Myocyte (in vitro differentiated cells): ENCODE measurements at places on chromosomes 5 and 9.

DNA sequence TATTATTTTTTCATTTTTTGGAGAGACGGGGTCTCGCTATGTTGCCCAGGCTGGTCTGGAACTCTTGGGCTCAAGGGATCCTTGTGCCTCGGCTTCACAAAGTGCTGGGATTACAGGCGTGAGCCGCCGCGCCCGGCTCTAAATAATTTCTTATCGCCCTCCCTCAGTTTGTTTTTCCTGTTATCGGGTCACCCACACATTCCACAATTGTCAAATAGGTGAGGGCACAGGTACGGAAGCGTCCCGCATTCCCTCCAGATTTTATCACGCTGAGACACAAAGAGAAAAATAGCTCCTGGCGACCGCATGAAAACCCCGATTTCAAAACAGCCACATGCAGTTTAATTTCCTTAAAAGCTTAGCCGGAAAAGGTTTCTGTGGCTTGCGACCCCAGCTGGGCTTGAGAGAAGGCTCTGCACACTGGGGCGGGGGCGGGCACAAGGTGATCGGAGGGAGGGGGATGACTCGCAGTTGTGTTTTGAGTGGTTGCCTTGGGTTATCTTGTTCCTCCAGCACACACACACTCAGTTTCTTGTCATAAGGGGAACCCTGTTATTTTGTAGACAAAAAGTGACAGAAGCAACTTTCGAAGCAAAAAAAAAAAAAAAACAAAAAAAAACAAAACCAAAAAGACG, 717 bp upstream of the IQGAP2 start:
- DNase-seq, result no peak

GRCh38 chr5:72325566-72326305, 5.6 kb downstream of the PTCD2 start:
- DNase-seq, result peak; percentile 69

DNA sequence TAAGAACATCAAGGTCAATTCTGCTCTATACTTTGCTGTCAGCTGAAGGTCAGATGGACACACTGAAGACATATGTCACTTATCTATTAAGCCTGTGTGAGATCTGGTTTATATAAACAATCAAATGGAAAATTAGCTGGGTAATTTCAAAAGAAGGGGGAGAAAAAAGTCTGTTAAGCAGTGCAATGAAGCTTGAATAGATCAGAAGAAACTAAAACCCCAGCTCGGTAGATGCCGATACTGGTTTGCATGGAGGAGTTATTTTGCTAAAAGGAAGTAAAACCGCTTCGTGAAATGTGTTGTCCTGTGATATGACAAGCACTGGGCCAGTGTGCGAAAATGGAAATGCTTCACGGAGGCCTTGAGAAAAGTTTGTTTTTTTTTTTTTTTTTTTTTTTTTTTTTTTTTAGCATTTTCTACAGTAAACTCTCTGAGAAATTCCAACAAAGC, 148.8 kb downstream of the MEF2C start:
- no peak for DNase-seq

GRCh38 chr5:108079753-108080152, 302.1 kb downstream of the FBXL17 start:
- no peak for DNase-seq

DNA sequence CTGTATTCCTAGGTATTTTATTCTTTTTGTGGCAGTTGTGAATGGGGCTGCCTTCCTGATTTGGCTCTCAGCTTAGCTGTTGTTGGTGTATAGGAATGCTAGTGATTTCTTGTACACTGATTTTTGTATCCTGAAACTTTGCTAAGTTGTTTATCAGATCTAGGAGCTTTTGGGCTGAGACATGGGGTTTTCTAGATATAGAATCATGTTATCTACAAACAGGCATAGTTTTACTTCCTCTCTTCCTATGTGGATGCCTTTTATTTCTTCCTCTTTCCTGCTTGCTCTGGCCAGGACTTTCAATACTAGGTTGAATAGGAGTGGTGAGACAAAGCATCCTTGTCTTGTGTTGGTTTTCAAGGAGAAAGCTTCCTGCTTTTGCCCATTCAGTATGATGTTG, 129.9 kb downstream of the DMXL1 start:
- DNase-seq, result no peak

DNA sequence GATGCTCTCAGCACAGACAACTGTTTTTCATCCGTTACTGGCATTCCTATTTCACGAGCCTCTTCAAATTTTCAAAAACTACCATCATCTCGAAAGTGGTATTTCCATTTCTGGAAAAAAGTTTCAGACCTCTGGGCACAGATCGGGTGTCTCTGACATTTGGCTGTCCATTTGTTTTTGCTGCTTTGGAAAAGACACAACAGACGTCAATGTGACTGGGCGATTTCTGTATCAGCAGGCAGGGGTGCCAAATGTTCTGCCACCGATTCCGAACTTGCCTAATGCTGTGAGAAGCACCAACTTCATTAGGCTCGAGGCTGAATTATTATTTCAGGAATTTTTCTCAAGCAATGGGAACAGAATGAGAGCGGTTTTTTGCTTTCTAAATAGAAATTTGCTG, 105.6 kb downstream of the ARSB start:
- DNase-seq, result no peak

DNA sequence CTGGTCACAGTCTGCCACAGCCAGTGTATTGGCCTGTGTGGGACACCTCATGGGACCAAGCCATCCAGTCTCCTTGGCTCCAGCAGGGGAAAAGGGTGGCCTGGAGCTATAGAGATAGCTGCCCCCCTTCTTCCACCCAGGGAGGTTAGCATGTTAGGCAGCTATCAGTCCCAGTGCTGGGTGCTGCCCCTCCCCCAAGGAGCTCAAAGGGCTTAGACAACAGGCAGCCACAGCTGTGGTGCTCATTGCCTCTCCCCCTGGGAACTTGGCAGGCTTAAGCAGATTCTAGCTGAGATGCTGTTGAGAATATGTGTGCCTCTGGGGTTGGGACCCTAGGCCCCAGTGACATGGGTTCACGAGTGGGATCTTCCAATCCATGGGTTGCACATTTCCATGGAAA, 226.0 kb upstream of the PTGER4 start:
- peak; percentile 77 for DNase-seq

GRCh38 chr5:137822158-137822764, 45.4 kb upstream of the MYOT start:
- peak; percentile 65 for DNase-seq

- DNase-seq, result peak; percentile 4
Observed at GRCh38 chr9:117992006-117992405, 287.8 kb downstream of the TLR4 start.

DNA sequence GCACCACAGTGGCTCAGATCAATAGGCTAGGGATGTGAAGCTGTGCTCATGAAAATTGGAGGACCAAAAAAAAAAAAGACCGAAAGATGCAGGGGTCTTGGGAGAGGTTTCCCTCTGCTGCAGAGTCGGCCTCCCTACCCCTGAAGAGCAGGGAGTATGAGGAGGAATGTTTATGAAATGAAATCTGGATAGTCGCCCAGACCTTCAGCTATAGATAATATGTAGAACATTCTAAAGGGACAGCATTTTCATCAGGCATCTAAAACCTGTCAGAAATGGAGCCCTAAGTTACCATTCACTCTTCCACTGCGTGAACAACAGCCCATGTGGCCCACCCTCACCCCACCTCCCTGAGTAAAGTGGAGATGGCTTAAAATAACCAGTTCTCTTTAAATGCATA, 122.9 kb downstream of the TMEM174 start:
- DNase-seq, result no peak

GRCh38 chr5:52988335-52989024, 672 bp upstream of the ITGA2 start:
- no peak for DNase-seq

GRCh38 chr5:170393958-170394357, 4.8 kb upstream of the KCNMB1 start:
- DNase-seq, result no peak

- DNase-seq, result no peak
Observed at GRCh38 chr5:171421331-171422262, 2.1 kb downstream of the FGF18 start.

- no peak for DNase-seq
Observed at GRCh38 chr9:134455537-134455933, 129.3 kb downstream of the RXRA start.

GRCh38 chr9:134939080-134939733, 21.5 kb upstream of the FCN1 start:
- DNase-seq, result no peak

DNA sequence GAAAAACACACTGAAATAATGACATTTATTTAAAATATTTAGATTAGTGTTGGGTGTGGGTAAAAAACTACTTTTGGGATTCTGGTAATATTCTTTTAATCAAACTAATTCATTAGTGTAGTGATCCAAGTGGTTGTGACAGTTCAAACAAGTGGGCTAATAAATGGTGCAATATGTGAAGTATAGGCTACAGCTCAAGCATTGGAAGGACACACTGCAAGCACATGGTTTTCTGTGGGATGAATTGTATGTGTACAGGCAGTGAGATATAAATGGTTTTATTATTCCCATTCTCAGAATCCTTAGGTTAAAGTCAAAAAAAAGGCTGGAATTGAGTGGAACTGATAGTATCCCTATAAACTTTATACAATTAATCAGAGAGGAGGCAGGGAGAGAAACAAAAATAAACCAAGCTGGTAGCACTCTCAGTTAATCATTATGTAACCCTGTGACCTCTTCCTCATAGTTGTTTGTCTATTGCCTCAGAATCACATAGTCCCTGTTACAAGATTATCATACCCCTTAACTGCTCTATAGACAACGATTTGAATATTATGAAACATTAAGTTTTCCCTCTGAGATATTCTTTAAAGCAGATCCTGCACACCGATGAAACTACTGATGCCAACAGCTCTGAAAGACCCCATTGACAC, 1755.4 kb upstream of the ACO1 start:
- no peak for DNase-seq

- DNase-seq, result no peak
Observed at GRCh38 chr9:15101095-15101494, 190.9 kb upstream of the FREM1 start.

GRCh38 chr9:130304116-130304515, 38.6 kb downstream of the HMCN2 start:
- DNase-seq, result no peak

- DNase-seq, result no peak
Observed at GRCh38 chr9:133476036-133476931, 2.6 kb downstream of the SLC2A6 start.

DNA sequence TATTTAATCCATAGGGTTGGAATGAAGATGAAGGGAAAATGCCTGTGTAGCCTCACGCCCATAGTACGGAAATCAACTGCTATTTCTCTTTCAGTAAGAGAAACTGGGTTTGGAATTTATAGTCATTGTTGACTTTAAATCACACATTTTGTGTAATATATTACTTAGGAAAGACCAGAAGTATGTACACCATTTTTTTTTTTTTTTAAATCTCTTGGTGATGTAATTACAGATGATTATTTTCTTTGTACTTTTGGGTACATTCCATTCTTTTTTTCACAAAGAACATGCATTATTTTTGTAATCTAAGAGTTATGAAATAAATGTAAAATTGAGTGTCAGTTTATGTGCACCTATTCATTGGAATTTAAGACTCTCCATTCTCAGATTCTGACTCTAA, 45.7 kb downstream of the POC5 start:
- no peak for DNase-seq

GRCh38 chr9:125486152-125486508, 220.9 kb downstream of the MAPKAP1 start:
- peak; percentile 75 for DNase-seq

- no peak for DNase-seq
Observed at GRCh38 chr9:114410910-114411309, 23.1 kb upstream of the AKNA start.

DNA sequence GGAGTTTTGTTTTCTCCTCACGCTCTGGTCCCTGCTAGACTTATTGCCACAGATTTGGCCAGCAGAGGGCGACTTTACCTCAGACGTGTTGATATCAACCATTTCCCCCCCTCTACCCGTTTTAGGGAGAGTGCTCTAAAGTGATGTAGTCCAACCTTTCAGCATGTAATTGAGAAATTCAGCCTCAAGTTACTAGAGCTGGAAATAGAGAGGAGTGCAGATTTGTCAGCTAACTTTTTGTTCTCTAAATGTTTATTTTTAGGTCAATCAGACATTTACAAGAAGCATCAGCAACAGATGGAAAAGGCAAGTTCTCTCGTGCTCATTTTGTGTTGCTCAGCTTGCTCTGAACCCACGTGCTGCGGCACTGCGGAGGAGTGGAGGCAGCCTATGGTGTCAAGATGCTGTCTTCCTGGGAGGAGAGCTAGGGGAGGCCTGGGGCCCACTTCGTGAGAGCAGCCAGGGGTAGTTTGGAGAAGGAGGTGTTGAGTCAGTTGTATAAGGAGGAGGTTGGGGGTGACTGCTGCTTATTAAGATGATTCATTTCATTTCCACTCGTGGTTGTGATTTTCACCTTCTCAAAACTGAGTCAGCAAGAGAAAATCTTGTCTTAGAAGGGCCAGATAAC, 53.6 kb downstream of the GPR107 start:
- DNase-seq, result peak; percentile 85

GRCh38 chr9:109046346-109046745, 33.0 kb upstream of the CTNNAL1 start:
- DNase-seq, result no peak

DNA sequence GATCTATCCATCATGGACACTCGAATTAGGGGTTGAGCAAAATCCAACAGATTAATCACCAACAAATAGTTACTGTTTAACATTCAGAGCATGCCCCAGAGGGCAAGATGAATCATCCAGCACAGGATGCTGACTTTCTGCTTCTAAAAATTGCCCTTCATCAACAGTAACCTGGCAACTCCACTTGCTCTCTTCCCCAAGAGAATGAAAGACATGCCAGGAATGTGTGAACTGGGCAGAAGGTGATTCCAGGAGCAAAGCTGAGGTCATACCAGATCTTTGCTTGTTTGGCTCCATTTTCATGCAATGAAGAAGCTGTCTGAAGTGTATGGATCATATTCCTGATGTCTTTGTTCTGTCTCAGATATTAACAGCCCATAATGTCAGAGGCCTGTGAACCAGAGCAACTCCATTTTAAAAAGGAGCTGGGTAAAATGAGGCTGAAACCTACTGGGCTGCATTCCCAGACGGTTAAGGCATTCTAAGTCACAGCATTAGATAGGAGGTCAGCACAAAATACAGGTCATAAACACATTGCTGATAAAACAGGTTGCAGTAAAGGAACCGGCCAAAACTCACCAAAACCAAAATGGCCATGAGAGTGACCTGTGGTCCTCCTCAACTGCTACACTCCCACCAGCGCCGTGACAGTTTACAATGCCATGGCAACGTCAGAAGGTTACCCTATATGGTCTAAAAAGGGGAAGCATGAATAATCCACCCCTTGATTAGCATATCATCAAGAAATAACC, 2.5 kb upstream of the ZNF367 start:
- DNase-seq, result peak; percentile 94

DNA sequence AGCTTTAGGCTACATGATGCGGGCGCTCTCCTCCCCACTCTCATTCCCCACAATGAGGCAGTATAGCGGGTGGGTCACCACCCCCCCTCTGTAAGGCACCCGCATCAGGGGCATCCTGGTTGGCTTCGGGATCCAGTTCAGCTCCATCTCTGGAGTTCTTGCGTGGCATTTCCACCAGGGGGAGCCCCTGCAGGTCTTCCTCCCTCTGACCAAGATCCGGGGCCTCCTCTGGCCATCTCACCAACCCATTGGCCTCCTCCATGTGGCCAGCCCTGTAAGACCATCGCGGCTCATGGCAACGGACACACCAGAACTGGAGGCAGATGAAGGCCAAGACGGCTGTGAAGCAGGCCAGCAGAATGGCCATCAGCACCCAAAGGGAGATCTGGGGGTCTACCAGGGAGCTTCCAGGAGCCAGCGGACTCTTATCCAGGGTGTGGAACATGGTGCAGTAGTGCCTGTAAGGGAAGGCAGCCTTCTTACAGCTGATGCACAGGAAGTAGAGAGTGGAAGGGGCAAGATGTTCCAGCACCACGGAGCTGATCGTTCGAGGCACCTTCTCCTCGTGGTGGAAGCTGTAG, 77.0 kb downstream of the CYFIP2 start:
- DNase-seq, result no peak
